ENCODE measurements at places on chromosomes 6 and 20.

GRCh38 chr6:113065611-113066010 is 718.5 kb downstream of the RFPL4B start:
- DNase-seq = no peak

DNA sequence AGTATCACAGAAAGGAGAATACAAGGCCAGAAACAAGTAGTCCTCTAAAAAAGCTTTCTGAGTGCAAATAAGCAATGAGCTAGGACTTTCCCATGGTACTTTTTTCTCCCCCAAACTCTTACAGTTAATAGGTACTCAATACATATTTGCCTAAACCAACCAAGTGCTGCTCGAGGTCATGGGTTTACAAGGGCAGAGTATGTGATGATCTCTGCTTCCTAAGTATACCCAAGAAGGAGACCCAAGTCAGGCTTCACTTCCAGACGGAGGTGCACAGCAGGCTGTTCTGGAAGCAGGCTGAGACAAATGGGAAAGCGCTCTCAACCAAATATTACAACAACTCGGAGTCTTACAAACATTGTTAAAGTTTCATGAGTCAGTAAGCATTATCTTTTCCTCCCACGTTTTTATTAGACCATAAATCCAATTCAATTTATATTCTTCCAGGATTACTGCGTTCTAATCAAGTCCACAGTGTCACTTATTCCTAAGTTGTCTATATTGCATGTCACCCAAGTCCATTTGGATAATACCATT is 8.1 kb downstream of the FYN start:
- DNase-seq = no peak

DNA sequence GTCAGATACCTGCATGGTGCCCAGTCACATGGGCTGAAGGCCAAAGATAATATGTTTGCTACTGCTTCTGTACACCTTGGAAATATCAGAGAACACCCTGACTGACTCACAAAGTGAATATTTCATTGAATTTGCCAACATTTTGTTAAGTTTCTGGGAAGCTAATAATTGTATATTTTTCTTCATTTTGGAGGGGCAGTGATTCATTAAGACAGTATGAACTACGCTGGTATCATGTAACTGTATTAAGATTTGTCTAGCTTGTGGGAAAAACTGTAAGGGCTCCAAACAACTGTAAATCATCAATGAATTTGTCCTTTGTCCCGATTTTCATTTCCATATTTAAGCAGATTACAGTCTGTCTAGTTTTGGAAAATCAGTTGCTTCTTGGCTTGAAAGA is 102.3 kb upstream of the CCN2 start:
- DNase-seq = no peak

DNA sequence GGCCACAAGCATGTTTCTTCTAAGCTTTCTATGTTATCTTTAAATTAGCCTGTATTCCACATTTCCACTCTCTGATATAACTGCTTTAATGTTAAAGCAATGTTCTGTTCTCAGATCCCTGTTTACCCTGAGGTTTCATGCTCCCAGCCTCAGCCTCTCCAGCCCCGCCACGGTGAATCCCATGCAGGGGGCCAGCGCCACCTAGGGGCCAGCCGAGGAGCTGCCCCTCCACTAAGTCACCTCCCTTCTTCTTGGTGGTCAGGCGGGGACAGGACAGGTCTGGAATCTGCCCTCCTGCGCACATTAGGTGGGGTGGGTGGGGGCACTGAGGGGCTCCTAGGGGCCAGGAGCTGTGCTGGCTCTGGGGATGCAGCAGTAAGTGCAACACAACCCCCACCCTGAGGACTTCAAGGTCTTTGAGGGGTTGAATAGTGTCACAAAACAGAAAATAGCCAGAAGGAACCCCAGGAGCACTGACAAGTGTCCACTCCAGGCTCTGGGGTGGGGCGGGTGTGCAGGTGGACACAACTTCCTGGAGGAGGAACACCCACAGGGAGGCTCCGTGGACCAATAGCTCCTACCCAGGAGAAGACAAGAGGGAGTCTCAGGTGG is 61.6 kb downstream of the RAB44 start:
- DNase-seq = peak; percentile 54

DNA sequence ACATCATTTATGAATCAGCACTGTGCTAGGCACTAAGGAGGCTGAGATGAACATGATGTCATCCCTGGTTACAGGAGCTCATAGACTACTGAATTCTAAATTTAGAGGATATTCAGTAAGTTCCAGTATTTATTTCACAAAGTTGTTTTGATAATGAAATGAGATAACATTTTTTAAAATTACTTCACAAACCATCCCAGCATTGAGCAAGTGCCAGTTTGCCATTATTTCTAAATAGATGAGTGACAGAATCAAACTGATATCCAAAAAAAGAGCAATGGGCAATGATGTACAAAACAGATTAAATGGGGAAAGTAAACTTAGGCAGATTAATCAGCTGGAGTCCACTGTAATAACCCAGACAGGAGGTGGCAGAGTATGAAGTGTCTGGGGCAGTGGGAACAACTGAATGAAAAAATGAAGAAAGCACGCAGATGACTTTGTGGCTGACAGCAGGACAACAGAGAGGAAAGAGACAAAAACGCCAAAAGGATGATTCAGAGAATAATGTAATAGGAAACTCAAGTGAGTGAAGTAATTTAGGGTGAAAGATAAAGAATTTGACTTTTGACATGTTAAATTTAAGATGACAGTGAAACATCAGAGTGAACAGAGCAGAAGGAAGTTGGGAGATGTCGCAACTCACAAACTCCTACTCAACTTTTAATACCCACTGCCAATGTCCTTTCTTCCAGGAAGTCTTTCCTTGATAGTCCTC is 70.2 kb downstream of the RCAN2 start:
- no peak for DNase-seq

GRCh38 chr6:79335133-79335674 is 100.7 kb upstream of the HMGN3 start:
- no peak for DNase-seq

GRCh38 chr20:35893942-35894341 is 60.4 kb downstream of the SCAND1 start:
- DNase-seq = no peak

- DNase-seq = no peak
These were observed 14.0 kb upstream of the GMPR start for GRCh38 chr6:16224409-16224808.

DNA sequence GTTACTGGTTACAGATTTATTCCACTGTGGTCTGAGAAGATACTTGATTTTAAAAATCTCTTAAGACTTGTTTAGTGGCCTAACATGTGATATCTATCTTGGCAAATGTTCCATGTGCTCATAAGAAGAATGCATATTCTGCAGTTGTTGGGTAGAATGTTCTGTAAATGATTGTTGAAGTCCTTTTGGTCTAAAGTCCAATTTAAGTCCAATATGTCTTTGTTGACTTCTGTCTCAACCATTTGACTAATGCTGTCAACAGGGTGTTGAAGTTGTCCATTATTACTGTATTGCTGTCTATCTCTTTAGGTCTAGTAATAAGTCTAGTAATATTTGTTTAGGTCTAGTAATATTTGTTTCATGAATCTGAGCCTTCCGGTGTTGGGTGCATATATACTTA is 387.8 kb upstream of the RUNX2 start:
- DNase-seq = no peak

- DNase-seq = no peak
These were observed 306.0 kb upstream of the HS3ST5 start for GRCh38 chr6:114648847-114649246.

GRCh38 chr6:14799928-14800327 is 445.9 kb upstream of the JARID2 start:
- peak; percentile 15 for DNase-seq

GRCh38 chr20:42955713-42956112 is 234.0 kb downstream of the PTPRT start:
- no peak for DNase-seq

DNA sequence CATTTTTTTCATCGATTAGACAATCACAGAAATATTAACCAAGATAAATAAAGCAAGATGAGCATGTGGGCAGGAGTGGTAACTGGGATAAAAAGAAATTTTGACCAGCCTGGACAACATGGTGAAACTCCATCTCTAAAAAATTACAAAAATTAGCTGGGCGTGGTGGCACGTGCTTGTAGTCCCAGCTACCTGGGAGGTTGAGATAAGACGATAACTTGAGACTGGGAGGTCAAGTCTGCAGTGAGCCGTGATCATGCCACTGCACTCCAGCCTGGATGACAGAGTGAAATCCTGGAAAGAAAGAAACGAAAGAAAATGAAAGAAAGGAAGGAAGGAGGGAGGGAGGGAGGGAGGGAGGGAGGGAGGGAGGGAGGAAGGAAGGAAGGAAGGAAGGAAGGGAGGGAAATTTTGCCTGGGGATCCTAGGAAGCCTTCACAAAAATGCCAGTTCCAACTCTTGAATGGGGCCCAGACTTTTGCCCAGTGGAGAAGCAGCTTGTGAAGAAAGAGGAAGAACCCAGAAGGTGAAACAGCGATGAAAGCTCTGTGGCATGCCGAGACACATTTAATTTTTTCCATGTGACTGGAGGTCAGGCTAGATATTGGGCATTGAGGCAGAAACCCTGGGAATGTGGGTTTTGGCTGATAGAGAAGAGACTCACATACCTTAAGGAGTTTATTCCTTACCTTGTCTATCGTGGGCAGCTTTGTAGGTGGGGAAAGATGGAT is 20.3 kb downstream of the CCDC170 start:
- no peak for DNase-seq

- no peak for DNase-seq
These were observed 59.6 kb downstream of the DOK5 start for GRCh38 chr20:54535033-54535432.

DNA sequence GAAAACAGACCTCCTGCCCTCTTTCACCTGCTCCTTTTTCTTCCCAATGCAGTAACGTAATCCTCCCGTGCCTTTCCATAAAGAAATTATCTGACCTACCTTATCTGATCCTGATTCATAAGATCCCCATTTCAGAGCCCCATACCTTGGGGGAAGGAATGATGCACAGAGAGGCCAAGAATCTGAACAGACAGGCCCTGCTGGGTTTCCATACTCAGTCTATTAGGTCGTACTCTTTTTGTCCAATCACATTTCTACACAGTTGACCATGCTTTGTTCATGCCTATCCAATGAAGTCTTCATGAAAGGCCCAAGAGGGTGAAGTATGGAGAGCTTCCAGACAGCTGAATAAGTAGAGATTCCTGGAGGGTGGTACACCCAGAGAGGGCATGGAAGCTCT is 25.3 kb downstream of the SRPK1 start:
- DNase-seq = no peak

DNA sequence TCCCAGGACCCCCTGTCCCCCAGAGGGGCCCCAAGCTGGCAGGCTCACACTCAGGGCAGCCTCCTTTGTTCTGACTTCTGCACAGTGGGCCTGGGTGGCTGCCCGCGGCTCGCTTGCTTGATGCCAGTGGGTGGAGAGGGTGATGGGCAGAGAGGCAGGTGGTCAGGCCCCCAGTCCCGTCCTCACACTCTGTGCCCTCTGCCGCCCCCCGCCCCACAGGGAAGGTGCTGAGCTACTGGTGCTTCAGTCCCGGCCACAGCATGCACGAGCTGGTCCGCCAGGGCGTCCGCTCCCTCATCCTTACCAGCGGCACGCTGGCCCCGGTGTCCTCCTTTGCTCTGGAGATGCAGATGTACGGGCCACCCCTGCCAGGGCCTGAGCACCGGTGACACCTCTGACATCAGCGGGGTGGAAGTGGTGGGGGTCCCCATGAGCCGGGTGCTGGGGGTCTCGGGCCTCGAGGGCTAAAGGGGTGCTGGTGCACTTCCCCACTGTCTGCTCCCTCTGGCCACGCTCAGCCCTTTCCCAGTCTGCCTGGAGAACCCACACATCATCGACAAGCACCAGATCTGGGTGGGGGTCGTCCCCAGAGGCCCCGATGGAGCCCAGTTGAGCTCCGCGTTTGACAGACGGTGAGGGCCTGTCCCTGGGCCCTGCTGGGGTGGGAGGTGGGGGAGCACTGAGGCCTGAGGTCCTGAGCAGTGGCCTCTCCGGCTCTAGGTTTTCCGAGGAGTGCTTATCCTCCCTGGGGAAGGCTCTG is 8.9 kb upstream of the TNFRSF6B start:
- no peak for DNase-seq

DNA sequence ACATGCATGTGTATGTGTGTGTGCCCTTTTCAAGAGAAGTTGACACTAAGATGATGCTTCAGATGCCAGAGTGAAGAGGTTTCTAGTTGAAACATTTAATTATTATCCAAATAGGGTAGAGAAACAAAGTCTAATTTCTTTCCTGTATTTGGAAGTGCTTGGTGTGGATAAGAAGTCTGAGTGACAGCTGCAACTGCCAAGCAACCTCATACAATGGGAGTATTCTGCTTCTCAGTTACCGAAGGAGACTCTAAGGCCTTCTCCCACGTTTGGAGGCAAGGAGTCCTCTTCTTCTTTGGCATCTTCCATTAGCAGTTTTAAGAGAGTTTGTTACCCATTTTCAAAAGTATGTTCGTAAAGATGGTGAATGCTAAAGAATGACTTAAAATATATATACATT is 82.4 kb downstream of the HDGFL1 start:
- DNase-seq = no peak

GRCh38 chr6:155265843-155266535 is 2.2 kb downstream of the CLDN20 start:
- no peak for DNase-seq

GRCh38 chr20:32622585-32623468 is 37.7 kb upstream of the NOL4L start:
- no peak for DNase-seq

DNA sequence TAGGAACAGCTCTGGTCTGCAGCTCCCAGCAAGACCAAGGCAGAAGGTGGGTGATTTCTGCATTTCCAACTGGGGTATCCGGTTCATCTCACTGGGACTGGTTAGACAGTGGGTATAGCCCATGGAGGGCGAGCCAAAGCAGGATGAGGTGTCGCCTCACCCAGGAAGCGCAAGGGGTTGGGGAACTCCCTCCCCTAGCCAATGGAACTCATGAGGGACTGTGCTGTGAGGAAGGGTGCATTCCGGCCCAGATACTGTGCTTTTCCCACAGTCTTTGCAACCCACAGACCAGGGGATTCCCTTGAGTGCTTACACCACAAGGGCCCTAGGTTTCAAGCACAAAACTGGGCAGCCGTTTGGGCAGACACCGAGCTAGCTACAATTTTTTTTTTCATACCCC is 21.8 kb downstream of the HDDC2 start:
- DNase-seq = no peak

DNA sequence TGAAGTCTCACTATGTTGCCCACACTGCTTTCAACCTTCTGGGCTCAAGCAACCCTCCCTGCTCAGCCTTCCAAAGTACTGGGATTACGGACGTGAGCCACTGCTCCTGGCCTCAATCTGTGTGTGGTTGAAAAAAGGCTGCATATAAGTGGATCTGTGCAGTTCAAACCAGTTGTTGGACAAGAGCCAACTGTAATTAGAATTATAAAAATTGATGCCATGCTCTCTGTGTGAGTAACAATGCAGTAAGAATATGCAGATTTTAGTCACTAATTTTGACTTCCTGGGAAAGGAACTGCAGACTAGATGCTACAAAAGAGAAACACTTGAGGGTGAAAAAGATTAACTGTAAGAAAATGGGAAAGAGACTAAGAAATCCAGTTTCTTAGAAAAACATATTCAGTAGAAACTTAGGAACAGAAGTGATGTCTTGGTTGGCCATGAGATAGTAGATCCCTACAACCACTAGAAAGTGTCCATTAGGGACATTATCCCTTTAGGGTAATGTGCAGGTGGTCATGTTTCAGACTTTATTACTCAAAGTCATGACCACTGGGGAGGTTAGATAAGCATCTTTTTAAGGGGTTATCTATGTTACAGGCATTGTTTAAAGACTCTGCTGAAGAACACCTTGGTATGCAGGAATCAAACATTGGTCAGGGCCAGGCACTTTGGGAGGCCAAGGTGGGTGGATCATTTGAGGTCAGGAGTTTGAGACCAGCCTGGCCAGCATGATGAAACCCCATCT is 26.3 kb downstream of the ITCH start:
- DNase-seq = peak; percentile 26
